Cerebellar cortex (tissue), 1 donor: ENCODE measurements at places on chromosomes 4 and X.
A peak's percentile ranks its signal among the peaks of the same experiment; 100 is the strongest.

GRCh38 chrX:46547857-46548256 lies 2.6 kb upstream of the ZNF674 start:
- no peak for DNase-seq

- DNase-seq, result no peak
Measured at GRCh38 chrX:41121766-41122165, 36.5 kb downstream of the USP9X start.

- DNase-seq, result peak; percentile 10
Measured at GRCh38 chr4:176002007-176002613, 63.5 kb upstream of the WDR17 start.

GRCh38 chrX:31057691-31058090 lies 14.2 kb downstream of the FTHL17 start:
- DNase-seq, result no peak

GRCh38 chr4:13302876-13303275 lies 181.3 kb downstream of the RAB28 start:
- DNase-seq, result no peak

DNA sequence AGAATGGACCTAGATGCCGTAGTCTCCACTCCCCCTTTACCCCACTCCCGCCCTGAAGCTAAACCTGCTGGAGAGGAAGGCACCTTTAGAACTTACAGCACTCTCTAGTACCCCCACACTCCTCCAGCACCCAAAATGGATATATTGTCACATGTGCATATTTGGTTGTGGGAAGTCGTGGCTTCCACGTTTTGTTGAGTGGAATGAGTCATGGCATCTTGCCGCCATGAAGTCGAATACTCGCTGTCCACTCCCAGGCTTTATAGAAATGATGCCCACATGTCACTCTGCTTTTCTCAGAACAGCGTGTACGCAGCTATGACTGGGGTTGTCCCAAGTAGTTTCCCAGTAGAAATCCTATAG lies 545 bp downstream of the ABCE1 start:
- DNase-seq, result peak; percentile 48

DNA sequence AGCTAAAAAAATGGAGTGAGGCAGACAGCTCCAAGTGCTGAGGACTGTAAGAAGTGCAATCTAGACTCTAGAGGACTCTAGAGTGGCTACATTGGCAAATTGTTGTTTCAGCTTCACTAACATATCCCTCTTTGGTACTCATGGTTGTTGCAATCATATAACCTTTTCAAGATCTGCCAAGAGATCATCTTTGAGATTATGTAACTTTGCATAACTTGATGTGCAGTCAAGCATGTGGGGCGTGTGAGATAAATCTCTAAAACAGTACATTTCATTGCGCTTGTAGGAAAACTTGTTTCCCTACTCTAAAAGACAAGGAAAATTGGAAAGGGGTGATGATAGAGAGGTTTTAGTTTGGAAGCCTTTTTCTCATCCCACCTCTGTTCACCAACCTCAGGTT lies 11.2 kb upstream of the BRS3 start:
- no peak for DNase-seq
